Colonic mucosa (tissue), 4 donors: ENCODE measurements at places on chromosomes 13 and 19. TPM values are rescaled to one million over a fixed set of nuclear protein-coding genes. Genes with fewer than 3 reads are reported as not detected.

PPM1N gene
- total RNA-seq = 0.67 TPM

- DNase-seq = no peak
Measured at GRCh38 chr13:100394005-100394695, 194.4 kb downstream of the GGACT start.

GRCh38 chr19:13093407-13094105 lies 9.1 kb downstream of the LYL1 start:
- peak; percentile 86 for DNase-seq

- DNase-seq = no peak
Measured at GRCh38 chr13:80040981-80041317, 300.0 kb downstream of the SPRY2 start.

ZNF813 gene
- total RNA-seq = 4.9 TPM

- no peak for DNase-seq
Measured at GRCh38 chr19:18789883-18790565, 1.1 kb downstream of the COMP start.

- DNase-seq = peak; percentile 53
Measured at GRCh38 chr19:52237771-52238400, 31.5 kb upstream of the ZNF766 start.

DMAC2 gene
- total RNA-seq = 61.8 TPM

RXFP2 gene
- total RNA-seq = not detected

DNA sequence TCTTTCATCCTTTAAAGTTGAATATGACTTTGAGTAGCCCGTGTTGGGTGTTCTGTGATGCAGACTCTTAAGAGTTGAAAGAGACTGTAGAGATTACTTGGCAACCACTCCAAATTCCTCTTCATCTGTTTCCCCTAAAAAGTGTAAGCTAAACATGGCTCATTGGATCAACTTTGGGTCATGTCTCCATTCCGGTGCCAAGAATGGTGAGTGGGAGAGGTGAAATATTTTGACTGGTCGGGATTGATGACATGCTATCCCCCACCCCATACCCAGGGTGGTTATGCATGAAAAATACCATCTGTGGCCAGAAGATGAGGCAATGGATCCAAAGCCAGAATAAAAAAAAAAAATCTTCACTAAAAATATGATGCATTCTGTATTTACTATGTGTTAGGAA lies 281.3 kb upstream of the SOX21 start:
- no peak for DNase-seq

GRCh38 chr13:51977625-51978024 lies 33.6 kb downstream of the ATP7B start:
- DNase-seq = no peak

DNA sequence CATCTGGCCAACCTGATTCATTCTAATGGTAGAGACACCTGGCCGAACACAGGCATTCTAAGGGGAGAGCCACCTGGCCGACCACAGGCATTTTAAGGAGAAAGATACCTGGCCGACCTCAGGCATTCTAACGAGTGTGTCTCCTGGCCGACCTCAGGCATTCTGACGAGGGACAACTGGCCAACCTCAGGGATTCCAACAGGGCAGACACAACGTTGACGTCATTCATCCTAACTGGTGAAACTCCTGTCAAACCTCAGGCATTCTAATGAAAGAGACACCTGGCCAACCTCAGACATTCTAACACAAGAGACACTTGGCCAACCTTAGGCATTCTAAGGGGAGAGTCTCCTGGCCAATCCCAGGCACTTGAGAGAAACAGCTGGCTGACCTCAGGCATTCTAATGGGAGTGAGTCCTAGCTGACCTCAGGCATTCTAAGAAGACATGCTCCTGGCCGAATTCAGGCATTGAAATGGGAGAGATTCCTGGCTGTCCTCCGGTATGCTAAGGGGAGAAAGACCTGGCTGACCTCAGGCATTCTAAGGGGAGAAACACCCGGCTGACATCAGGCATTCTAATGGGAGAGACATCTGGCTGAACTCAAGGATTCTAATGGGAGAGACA lies 1352.5 kb downstream of the UQCRFS1 start:
- no peak for DNase-seq

- DNase-seq = no peak
Measured at GRCh38 chr19:46478356-46478986, 7.1 kb upstream of the PNMA8A start.

GRCh38 chr19:28426730-28427225 lies 786.2 kb downstream of the UQCRFS1 start:
- DNase-seq = no peak

GRCh38 chr13:112572366-112572765 lies 15.6 kb downstream of the TUBGCP3 start:
- DNase-seq = no peak

DNA sequence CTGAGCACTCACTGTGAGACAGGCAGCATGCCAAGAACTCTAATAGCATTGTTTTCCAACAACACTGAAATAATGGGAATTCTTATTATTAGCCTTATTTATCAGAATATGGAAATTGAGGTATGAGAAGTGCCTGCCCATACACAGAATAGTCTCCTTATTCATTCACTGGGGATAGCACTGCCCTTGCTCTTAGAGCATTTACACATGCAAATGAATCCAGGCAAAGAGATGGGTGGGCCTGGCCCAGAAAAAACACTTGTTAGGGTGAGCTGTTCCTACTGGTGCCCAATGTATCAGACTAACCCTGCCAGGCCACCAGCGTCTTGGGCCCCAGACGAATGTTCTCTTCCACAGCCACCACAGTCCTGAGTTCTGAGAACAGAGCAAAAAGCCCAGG lies 112.9 kb downstream of the TUBA3C start:
- DNase-seq = no peak

CYP2B6 gene
- total RNA-seq = 2.6 TPM

BST2 gene
- 12.8 TPM for total RNA-seq

GRCh38 chr19:7654401-7654800 lies 14.4 kb upstream of the RETN start:
- no peak for DNase-seq

DNA sequence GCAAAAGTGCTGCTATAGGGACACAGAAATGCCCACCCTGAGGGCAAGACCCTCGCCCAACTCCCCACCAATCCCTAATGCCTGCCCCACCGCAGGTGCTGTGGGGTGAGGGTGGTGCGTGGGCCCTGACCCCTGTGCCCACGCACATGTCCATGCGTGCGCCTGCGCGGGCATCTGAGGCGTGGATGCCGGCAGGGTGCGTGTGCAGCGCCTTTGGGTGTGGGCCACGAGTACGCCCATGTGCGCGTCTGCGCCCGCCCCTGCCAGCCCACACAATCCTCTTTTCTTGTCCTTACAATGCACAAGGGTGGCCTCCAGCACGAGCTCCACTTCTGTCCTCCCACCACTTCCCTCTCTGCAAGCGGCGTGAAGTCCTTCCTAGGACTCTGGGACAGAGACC lies 14.3 kb downstream of the FUT6 start:
- DNase-seq = no peak

PDX1 gene
- 0.35 TPM for total RNA-seq

GRCh38 chr13:86283031-86283430 lies 483.8 kb upstream of the SLITRK6 start:
- no peak for DNase-seq

FFAR1 gene
- total RNA-seq = not detected

- no peak for DNase-seq
Measured at GRCh38 chr19:41297628-41298347, 12.2 kb upstream of the CCDC97 start.

MYO16 gene
- not detected for total RNA-seq
